Neuronal stem cell (in vitro differentiated cells): ENCODE measurements at places on chromosomes 1 and 21.

GRCh38 chr21:42108554-42109340 is 37.6 kb downstream of the UMODL1 start:
- DNase-seq = no peak

DNA sequence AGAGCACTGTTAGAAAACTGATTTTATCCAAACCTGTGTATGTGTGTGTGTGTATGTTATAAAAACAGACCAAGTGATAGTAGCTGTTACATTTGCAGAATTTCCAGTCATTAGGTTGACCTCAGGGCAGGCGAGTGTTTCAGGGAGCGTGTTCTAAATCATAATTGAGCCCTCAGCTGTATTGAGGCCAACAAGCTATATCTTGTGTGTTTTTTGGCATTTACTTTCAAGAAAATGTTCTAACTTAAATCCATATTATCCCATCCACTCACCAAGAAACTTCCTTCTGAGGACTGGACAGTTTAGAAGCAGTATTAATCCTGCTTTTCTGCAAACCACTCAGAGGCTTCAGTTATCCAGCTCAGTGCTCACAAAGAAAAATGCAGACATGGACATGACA is 12.0 kb downstream of the DDAH1 start:
- no peak for DNase-seq

DNA sequence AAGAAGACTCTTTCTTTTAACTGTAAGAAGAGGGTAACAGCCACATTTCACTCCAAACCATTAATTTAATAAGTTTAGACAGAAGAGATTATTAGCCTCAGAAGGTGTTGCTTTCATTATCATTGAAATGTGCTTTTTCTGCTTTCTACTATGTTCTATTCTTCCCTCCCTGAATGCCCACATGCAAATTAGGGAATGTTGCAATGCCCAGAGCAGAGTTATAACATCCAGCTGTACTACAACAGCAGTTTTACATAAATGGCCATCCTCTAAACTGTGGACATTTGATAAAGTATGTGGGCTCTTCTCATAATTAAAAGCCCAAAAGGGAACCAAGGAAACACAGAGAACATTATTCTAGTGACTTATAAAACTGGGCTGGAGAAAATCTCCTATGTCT is 82.2 kb upstream of the SOD1 start:
- DNase-seq = no peak

DNA sequence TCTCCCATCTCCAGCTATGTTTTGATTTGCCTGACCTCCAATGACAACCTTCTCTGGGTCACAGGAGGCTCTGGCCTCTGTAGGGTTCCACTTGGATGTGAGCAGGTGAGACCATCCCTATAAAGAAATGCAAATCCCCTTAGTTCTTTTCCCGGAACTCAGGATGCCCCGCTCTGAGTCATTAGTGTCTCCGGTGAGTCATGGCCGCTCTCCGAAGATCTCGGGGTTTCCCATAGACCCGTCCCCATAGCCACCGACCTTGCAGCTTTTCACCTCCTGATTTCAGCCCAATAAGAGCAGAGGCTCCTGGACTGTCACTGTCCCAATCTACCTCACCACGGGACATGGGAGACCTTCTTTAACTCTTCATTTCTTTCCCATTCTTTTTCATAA is 98.2 kb downstream of the PGBD5 start:
- no peak for DNase-seq

- no peak for DNase-seq
Observed at GRCh38 chr1:203993256-203993655, 79.7 kb upstream of the SOX13 start.

DNA sequence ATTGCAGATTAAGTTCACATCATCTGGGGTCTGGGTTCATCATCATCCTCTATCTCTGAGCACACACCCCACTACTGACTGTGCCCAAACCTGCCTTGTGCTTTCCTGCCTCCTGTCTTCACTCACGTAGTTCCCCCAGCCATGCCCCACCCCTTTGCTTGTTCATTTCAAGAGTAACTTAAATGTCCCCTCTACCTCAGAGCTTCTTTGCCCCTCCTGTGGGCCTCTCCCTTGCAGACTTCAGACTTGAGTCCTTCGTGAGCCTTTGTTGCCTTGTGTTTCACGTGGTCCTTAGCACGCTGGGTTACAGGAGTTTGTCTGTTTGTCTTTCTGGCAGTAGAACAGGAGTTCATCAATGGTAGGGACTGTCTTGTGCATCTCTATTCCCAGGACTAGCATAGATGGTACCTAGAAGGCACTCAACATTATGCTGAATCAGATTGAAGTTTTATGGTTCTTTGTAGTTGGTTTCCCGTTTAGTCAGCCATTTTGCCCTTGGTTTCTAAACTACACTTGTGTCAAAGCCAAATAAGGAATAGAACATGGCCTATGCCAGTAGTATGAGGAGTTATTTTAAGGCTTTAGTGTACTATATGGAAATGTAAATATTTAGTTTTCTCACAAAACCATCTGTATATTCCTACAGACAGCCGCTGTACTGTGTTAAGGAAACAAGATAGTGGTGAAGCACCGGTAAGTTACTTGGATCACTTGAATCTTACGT is 86.2 kb downstream of the TTC3 start:
- DNase-seq = no peak

GRCh38 chr1:32180186-32181060 is 948 bp downstream of the TXLNA start:
- peak; percentile 20 for DNase-seq

GRCh38 chr1:207658904-207659485 is 14.1 kb downstream of the CR1L start:
- DNase-seq = no peak

GRCh38 chr1:154573168-154573510 is 5.6 kb downstream of the CHRNB2 start:
- no peak for DNase-seq

DNA sequence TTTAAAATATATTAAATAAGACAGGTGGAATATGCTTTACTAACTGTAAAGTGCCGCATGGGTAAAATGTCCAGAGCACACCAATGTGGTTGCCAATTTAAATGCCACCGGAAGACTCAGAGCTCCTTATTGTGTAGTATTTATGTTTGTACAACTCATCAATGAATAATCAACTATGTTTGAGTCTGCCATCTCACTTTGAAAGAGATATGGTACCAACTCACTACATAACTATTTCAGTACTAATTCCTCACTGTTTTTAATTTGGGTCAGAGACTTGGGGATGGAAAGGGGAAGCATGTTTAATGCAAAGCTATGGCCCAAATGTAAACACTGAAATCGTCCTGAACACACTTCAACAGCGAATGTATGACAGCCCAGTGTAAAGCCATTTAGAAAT is 144.8 kb downstream of the NR5A2 start:
- no peak for DNase-seq

GRCh38 chr1:7454052-7454815 is 316.9 kb upstream of the VAMP3 start:
- DNase-seq = no peak

- no peak for DNase-seq
Observed at GRCh38 chr1:96550061-96550460, 171.5 kb upstream of the PTBP2 start.

- no peak for DNase-seq
Observed at GRCh38 chr21:42784276-42784675, 95.1 kb downstream of the WDR4 start.

DNA sequence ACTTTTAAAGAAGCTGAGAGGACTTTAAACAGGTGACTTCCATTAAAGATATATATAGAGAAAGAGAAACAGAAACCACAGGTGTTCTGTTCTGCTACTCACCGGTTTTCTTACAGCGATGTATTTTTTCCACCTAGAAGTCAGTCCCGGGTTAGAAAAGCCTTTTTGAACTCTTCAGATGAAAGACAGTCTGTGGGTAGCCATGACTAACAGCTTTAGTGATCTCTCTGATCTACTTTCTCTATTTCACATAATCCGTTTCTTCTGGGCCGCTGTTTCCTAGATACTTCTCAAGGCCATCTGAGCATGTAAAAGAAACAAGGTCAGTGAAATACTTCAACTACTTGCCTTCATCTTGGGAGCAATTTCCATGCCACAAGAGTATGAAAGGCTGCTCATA is 25.1 kb downstream of the WDR64 start:
- DNase-seq = no peak

GRCh38 chr1:24955161-24955560 is 25.1 kb upstream of the RUNX3 start:
- no peak for DNase-seq

DNA sequence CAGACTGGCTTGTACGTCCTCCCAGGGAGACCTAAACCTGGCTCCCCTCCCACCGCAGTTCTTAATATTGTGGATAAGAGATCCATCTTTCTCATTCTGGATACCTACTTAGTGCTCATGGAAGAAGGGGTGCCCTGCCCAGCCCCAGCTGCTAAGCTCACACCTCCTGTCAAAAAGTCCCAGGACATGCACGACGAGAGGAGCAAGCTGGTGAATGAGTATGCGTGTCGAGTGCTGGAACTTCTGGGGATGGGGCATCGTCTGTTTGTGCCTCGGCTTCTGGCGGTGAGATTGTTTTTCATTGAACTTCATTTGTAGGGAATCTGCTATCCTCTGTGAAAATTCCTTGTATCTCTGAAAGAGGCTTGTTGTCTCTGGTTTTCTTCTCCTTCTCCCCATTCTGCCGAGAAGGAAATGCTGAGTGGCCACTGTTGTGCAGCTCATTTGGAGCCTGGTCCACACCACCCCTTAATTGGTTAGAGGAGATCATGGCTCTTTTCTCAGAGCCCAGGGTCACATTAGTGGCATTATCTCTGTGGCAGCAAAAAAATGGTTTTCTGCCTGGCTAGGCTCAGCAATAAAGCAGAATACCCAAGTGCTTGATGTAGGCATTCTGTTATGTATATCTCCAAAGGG is 199.4 kb upstream of the CACYBP start:
- peak; percentile 6 for DNase-seq

GRCh38 chr1:182674346-182675246 is 9.8 kb downstream of the RGS8 start:
- DNase-seq = no peak

GRCh38 chr1:23178950-23179349 is 10.3 kb upstream of the LUZP1 start:
- DNase-seq = no peak

- DNase-seq = no peak
Observed at GRCh38 chr1:119253366-119253765, 112.9 kb upstream of the WARS2 start.

- no peak for DNase-seq
Observed at GRCh38 chr1:226400519-226401354, 7.2 kb downstream of the PARP1 start.

DNA sequence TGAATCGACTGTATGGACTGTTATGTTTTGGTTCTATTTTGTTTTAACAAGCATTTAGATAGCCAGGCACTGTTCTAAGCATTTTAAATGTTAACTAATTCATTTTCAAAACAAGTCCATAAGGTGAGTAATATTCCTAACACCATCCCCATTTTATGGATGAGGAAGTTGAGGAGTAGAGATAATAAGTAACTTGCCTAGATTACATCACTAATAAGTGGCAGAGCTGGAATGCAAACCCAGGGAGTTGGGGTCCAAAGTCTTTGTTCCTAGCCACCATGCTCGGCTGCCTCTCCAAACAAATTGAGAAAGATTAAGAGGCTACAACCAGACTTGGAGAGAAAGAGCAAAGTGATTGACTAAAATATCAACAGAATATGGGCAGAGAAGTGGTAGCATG is 12.6 kb upstream of the LEPR start:
- DNase-seq = no peak

- no peak for DNase-seq
Observed at GRCh38 chr1:80961464-80962190, 839.1 kb upstream of the ADGRL2 start.

- DNase-seq = no peak
Observed at GRCh38 chr1:223234170-223234514, 91.1 kb upstream of the TLR5 start.

DNA sequence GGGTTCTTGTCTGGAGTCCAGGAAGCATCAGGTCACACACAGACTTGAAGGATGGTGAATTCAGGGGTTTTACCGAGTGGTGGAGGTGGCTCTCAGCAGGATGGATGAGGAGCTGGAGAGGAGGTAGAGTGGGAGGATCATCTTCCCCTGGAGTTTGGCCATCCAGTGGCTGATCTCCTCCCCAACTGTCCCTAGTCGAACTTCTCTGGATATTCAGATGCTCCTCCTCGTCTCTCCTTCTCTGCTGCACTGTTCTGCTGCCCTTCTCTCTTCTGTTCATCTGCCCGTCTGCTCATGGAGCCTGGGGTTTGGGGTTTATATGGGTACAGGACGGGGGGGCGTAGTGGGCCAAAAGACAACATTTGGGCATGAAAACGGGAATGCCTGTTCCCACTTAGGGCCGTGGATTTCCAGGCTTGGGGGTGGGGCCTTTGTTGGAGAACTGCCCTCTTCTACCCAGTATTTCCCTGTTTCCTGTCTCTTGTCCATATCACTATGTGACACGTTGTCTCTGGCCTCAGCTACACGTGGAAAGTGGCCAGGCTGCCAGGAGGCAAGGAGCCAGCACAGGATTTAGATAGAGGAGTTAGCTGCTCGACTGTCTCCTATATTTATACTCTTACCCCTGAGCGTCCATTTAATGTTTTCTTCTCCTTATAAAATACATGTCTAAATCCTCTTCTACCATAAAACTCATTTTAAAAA is 76.7 kb downstream of the SIPA1L2 start:
- DNase-seq = no peak

- DNase-seq = no peak
Observed at GRCh38 chr1:226363801-226364513, 43.9 kb downstream of the PARP1 start.

- no peak for DNase-seq
Observed at GRCh38 chr1:29732453-29732852, 496.1 kb downstream of the PTPRU start.

DNA sequence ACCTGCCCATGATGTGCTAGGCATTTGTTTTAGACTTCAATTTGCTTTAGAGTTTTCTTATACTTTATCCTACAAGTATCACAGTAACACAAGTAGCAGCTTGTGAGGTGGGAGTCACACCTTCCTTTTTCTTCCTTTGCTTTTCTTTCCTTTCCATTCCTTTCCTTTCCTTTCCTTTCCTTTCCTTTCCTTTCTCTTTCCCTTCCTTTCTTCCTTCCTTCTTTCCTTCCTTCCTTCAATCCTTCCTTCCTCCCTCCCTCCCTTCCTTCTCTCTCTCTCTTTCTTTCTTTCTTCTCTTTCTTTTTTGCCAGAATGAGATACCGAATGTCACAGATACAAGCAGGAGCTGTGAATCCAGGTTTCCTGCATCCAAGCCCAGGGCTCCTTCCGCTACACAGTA is 3.9 kb downstream of the DPT start:
- no peak for DNase-seq

GRCh38 chr1:200670242-200671118 is 773 bp upstream of the DDX59 start:
- DNase-seq = no peak

DNA sequence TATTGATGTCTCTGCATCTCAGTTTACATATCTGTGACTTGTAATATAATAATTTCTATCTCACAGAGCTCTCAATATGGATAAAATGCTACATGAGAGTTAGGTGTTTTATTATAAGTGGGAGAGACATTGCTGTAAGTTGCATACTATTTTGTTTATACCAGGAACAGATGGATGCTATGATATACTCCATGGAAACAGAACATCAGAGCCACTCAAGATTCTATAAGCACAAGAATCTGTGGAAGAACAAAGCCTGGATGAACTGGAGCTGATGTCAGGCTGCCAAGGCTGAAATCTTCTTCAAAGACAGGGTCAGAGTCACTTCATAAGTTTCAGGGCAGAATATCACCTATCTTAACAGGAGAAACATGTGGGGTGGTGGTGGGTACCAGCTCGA is 30.2 kb downstream of the DUSP10 start:
- DNase-seq = no peak
